ENCODE measurements at places on chromosomes 5 and 9.
A peak's percentile ranks its signal among the peaks of the same experiment; 100 is the strongest.

DNA sequence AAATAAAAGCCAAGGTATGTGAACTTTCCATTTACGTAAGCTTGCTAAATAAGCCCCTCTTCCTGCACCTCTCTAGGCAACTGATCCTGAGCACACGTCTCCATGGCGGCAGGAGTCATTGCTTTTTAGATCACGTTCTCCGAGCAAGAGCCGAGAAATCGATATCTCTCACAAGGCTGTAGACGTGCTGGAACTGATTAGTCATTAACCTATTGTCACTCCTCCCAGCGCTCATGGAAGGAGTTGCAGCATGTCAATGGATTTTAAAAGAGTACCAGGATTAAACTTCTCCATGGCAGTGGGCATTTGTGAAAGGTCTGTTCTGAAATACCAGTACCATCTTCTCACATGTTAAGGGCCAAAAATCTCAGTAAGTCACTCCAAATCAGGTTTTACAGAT, 4.7 kb upstream of the ADCY2 start:
- no peak for DNase-seq

DNA sequence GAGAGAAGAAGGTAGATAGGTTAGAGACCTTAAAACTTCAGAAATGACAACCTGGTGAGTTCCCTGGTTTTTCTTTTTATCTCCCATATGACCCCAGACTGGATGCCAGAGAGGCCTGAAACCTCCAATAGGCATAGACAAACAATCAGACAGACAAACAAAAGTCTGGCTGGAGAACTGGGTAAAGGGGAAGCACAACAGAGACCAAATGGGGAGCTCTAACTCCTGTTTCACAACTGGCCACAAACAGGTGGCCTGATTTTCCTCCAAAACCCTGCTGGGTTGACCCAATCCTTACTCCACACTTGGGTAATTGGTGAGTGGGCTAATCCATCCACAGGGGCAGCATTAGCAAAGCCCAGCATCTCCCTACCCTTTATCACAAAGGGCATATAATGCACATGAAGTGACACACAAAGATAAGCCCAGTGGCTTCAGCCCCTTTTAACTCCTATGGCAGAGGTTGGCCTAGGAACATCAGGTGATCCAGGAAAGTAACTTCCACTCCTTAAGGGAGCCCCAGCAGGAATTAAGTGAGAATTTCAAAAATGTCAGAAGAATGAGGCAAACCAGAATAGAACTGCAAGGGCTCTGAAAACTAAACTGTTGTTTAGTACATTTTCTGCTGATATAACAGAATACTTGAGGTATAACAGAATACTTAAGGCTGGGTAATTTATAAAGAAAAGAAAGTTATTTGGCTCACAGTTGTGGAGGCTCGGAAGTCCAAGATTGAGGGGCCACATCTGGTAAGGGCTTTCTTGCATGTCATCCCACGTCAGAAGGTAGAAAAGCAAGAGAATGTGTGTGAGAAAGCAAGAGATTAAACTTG, 60.9 kb upstream of the ROR2 start:
- DNase-seq: no peak

DNA sequence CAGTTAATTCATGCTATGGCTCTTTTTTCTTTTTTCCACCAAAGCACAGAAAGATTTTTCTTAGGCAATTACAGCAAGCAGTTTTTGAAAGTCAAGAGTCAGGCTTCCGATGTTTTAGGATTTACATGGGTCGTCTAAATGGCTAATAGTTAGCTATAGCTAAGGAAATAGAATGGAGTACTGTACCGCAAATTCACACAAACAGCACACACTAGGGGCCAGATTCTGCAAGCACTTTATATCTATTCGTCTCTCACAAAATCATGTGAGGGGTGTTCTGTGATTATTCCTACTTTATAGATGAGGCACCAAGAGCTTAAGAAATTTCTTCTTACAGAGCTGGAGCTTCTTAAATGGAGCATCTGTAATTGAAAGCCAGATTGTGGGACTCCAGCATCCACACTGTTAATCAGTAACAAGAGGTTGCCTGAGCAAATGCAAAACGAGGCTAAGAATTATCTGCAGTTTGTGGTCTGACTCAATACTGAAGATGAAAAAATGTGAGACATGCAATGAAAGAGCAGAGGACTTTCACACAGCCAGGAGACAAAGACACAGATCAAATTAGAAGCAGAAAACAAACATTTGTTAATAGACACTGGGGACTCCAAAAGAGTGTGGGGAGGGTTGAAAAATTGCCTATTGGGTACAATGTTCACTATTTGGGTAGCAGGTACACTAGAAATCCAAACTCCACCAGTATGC, 62.7 kb upstream of the CTXN3 start:
- no peak for DNase-seq

GRCh38 chr5:17046320-17046719, 110.2 kb upstream of the MYO10 start:
- DNase-seq: no peak

GRCh38 chr9:125137200-125137599, 6.1 kb downstream of the SCAI start:
- DNase-seq: no peak

DNA sequence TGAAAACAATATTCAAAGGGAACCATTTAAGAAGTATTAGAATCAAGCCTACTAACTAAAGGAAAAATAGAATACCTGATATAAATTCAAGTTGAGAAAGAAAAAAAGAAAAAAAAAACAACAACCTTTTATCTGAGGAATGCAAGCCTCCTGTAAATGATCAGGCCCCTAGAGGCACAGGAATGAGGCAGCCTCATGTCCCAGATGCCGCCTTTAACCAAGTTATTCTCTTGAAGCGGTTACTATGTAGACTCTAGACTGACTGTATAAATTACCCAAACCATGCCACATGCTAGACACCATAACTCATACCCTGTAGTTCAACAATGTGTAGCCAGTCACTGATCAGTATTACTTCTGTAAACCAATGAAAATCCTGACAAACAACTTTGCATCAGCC, 929.6 kb downstream of the TAF11L14 start:
- no peak for DNase-seq

- no peak for DNase-seq
Observed at GRCh38 chr5:77640589-77641396, 2.3 kb upstream of the OTP start.

DNA sequence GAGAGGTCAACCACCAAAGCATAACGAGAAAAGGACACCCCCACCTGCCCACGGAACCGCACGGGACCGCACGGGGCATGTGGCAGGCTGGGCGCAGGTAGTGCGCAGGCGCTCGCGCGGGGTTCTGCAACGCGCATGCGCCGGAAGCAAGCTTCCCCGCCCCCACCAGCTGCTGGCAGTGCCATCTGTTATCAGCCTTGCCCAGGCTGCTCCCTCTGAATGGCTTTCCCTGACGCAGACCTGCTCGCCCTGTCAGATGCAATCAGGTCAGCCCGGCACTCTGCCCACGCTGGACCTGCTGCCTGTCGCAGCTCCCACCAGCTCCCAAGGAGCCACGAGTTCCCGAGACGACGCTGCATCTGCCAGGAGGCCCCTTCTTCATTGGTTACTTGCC, 22.8 kb downstream of the PTCH1 start:
- DNase-seq: no peak

DNA sequence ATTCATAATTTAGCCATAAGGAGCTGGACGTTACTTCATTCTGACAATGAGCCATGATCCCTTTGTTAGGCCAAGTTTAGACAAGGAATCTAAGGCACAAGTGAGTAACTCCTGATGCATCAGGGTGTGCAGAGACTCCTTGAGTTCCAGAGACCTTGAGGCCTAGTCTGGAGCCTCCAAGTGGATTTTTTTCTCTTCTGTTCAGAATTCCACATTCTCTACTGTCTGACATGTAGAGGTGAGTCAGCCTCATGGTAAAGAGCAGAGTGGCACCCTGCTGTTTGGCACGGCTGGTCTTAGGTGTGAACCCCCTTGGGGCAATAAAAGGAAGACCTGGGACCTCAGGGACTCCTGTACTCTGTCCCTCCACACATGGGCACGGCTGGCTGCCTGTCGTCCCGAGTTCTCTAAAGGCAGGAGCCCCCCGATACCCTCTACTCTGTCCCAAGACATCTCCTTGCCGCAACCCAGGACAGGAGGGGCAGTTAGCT, 22.0 kb upstream of the TGFBI start:
- no peak for DNase-seq

DNA sequence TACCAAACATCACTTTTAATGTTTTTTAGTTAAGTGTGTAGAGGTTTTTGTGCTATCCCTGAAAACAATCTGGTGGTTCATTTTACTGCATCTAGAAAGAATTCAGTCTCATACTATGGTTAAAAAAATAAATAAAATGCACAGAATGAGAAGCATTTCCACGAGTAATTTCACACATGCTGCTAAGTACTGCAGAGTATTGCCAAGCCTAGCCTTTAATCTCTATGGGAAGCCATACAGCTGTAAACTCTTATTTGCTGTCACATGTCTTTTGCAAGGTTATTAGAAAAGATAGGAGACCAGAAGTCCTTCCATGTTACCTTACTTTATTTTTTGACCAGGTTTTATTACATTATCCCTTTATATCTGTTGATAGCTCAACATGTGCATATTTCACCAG, 37.6 kb upstream of the MAN2A1 start:
- DNase-seq: no peak

GRCh38 chr5:107661038-107661649, 9.6 kb downstream of the EFNA5 start:
- DNase-seq: no peak

- no peak for DNase-seq
Observed at GRCh38 chr9:111599955-111600343, 502 bp upstream of the PTGR1 start.

DNA sequence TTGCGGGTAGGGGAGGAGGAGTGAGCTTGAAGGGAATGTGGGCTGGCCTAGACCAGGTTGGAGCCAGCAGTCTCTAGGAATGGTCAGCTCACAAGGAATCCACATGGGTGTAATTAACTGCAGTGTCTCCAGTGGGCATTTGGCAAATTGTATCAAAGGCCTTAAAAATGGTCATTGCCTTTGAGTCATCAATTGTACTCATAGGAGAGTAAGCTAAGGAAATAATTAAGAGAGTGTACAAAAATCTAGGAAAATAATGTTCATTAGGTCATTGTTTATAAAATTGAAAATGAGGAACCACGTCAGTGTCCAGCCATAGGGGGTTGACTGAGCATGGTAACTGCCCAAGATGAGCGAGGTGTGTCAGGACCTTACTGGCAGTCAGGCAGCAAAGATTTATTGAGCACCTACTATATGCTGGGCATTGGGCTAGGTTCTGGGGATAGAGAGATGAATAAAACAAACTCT, 29.8 kb upstream of the RPL26L1 start:
- no peak for DNase-seq

DNA sequence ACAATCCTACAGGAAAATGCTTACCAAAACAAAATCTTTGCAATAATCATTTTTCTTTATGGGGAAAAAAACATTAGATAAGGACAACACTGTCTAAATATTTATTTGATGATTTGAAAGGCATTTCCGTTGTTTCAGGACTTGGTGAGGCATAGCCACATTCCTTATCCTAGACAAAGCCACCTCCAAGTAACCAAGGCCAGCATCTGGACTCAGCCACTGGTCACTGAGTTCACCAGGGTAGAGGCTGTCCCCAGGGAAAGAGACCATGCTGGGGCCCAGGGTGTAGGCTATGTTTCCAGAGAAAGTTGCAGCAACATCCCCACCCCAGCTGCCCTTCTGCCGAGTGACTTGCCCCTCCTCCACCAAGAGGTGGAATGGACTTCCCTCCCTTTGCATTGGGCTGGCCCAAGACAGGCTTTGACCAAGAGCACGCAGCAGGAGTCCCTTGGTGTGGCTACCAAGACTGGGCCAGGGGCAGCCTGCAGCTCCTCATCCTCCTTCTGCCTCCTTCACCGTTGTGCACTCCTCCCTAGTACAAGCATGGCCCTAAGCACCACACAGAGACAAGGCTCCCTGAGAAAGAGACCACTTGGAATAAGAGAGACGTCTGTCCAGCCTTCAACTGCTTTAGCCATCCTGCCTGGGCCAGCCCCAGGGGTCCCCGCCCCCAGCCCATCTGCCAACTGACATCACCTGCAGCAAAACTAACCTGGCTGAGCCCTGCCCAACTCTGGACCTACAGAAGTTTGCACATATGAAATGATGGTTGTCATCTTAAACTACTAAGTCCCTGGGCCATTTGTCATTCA, 68.1 kb upstream of the SPIN1 start:
- no peak for DNase-seq

GRCh38 chr5:119795768-119796167, 166.4 kb downstream of the FAM170A start:
- DNase-seq: no peak

DNA sequence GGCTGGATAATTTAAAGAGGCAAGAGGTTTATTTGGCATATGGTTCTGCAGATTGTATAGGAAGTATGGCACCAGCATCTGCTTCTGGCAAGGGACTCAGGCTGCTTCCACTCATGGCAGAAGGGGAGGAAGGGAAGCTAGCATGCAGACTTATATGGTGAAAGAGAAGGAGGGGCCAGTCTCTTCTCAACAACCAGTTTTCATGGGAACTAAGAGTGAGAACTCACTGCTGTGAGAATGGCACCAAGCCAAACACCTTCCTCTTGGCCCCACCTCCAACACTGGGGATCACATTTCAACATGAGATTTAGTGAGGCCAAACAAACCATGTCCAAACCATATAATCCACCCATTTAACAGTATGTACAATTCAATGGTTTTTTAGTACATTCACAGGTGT, 113.3 kb upstream of the SHB start:
- no peak for DNase-seq

GRCh38 chr5:81883371-81883770, 88.5 kb upstream of the ATG10 start:
- no peak for DNase-seq

- no peak for DNase-seq
Observed at GRCh38 chr5:150625164-150625535, 15.3 kb upstream of the SYNPO start.

DNA sequence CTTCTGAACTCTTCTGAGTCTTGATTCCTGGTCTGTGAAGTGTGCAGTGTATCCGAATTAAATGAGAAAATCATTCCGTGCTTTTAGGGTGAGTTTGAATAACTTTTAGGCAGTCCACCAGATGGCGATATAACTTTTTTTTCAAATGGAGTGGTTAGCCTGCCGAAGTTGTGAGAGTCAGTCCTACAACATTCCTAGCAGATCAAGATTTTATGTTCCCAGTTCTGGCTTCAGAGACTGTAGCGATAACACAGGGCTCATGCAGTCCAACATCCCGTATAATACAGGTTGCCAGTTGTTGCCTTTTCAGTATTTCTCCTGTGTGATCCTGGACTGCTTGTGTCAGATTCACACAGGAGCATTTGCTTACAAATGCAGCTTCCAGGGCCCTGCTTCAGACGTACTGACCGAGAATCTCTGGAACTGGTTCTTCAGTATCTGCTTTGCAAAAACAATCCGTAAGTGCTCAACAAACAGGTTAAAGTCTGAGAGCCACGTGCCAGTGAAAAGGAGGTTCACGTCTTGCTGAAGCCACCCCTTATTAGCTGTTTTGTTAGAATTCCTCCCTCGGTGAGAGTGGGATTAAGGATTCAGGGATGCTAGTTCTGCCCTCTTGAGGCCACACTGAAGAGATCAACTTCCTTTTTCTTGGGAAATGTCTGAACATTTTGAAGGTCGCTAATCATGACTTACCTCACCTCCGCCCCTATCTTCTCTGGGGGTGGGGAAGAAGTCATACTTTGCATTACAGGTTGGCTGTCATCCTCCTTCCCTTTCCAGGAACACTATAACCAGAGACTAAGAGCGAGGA, 22.8 kb downstream of the SMIM3 start:
- DNase-seq: peak; percentile 36

All from activated CD4-positive, alpha-beta T cell treated with anti-CD3 and anti-CD28 coated beads, Interleukin-10, Interleukin-2, amounts not matched to agents 100 ng/mL and 50 ng/mL, durations not matched to agents 16 hours and 8 hours (primary cell).